ENCODE measurements at places on chromosomes 12 and 14. TPM values are rescaled to one million over a fixed set of nuclear protein-coding genes. Genes with fewer than 3 reads are reported as not detected.

ADAM20 gene
- not detected for total RNA-seq

NYNRIN gene
- total RNA-seq: 0.23 TPM

SERPINA12 gene
- not detected for total RNA-seq

CDKN3 gene
- total RNA-seq: 76.9 TPM

CLEC9A gene
- total RNA-seq: not detected

DEPDC4 gene
- total RNA-seq: 1.8 TPM

FOXN4 gene
- total RNA-seq: 0.20 TPM

SLC25A47 gene
- total RNA-seq: not detected

NANOG gene
- total RNA-seq: not detected

TAS2R50 gene
- total RNA-seq: not detected

PIWIL1 gene
- not detected for total RNA-seq

ACOT6 gene
- not detected for total RNA-seq

KRAS gene
- 14.3 TPM for total RNA-seq
